ENCODE measurements at places on chromosomes 1 and 21.

DNA sequence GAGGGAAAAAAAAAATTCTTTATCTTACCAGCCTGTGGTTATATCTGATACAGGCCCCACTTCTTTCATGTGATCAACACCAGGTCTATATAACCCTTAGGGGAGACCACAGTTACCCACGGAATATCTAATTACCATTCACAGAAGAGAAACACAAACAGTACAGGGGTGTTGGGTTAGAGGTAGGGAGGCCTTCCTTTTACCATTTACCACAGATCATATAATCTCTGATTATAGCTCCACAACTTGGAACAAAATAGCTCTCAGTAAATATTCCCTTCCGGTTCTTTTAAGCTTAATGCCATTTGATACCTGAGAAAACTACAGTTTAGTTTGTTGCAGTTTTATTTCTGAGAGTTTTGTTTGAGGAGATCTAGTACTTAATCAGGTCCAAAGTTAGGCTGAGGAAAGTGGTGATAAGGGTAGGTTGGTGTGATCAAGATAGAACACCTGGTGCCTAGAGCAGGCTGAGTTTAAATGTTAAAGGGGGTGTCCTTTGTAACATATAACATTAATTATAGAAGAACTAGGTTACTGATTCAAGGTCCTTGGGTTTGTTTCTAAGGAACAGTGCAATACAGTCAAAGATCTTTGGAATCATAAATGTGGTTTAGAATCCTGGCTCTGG, 14.1 kb downstream of the EPB41 start:
- peak; percentile 5 for DNase-seq

DNA sequence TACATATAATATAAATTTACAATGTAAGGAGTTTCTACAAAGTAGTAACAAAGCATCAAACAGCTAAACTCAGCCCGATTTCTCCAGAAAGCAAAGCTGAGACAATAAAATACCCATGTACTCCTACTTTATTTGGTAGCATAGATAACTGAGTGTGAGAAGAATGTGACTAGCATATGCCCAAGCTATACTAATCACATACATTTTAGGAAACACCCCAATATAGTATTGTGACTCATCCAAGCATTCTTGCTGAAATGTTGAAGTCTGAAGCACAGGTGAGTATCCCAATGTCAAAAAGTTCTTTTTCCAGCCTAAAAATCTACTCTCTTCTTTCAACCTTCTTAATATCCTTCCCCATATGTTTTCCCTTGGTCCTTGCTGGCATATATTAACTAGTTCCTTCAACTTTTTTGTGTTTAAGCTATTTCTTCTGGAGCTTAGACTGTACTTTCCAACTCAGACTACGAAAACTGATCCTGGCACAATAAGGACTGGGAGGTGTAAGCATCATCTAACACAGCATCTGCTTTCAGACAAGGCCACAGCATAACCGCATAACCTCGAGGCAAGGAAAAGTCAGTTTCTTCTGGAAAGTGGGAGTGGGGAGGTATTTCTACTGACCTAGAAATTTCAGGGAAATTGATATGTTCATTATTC, 163.0 kb upstream of the RNPC3 start:
- no peak for DNase-seq

DNA sequence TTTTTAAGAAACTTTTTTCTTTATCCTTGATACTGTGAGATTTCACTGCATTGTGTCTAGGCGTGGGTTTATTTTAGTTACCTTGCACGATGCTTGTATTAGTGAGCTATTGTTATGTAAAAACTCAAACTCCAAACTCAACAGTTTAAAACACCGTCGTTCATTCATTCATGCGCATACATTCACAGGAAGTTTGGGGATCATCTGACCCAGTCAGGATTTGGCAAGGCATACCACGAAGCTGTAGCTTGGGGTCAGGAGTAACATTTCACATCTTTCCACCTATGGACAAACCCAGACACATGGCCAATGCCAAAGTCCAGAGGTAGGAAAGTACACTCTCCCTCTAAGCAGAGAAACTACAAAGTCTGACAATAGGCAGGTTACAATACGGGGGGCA, 324.6 kb upstream of the CHRM3 start:
- no peak for DNase-seq

DNA sequence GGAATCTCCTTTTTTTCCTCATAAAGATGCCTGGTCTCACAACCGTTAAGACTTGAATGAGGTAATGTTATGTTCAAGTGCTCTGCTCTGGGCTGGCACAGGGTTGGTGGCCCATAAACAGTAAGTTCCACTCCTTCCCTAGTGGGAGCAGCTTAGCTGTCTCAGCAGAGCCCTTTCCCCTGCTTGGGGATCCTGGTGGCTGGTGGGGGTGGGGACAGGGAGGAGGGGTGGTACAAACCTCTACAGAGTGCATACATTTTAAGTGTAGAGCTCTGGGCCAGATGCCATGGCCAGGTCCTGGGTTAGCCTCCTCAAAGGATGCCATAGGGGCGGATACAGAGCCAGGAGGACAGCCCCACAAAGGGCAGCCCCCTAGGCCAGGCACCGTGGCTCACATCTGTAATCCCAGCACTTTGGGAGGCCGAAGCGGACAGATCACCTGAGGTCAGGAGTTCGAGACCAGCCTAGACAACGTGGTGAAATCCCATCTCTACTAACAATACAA, 20.7 kb upstream of the PADI1 start:
- DNase-seq: no peak

DNA sequence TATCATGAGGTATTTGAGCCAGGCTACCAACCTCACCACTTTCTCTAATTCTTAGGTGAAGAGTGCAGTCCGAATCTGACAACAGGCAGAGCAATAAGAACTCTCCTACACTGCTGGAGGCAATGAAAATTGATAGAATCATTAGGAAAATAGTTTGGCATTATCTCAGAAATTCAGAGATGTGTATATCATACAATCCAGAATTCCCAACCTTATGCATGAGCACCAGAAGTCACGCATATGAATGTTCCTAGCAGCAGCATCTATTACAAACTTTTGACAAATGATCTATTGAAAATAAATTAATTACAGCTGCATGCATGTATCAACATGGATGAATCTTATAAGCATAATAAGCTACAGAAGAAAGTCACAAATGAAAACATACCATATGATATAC, 176.9 kb upstream of the CAMK1G start:
- DNase-seq: peak; percentile 82

DNA sequence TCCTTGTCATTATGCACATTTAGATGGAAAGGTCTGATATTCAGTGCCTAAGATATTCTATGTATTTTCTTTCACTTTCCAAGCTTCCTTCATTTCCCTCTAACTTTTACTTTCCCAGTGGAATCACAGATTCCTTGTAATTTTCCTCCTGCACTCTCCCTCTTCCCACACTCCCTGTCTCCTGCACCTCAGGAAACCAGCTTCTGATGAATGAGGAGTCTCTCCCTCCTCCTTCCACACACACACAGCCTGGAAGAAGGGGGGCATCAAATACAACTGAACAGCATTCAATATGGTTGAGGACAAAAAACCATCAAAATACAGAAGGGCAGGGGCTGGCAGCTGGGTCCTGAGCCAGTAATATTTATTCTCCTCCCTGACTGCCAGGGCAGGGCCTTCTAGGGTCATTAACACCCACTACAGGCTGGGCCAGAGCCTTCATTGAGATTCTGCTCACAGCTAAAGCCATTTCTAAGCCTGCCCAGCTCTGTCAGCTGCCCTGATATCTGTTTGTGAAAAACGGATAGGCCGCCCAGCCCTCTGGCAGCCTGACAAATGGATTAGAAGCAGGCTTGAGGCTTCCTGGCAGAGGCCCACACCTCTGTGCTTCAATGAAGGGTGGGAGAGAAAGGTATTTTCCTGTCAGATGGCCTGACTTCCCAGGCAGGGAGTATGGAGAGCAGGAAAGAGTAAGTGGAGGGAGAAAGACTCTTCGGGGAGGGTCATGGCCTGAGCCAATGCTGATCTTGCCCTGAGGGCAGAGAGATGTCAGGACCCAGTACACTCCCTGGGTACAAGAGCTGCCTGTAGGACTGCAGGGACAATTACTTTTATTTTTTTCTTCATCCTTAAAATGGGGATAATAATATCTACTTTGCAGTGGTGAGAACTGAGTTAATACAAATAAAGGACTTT, 138.9 kb upstream of the SPATA6 start:
- DNase-seq: no peak

DNA sequence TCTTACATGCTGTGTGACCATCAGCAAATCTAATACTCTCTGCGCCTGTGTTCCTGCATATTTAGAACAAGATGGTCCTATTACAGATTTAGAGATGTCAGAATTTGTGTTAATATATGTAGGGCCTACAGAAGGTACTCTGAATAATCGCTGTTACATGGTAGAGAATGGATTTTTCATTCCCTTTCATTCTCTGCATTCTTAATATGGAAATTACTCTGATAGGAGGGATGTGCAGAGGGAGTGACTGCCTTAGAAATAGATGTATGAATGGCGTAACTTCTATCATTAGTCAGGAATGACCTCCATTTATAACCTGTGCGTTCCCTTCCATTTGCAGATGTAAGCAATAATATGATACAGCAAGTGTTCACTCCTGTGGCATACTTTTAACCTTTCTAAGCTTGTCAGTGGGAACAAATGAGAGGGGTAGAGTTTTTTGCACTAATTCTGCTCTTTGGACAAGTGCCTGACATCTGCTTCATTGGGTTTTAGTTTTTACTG, 45.6 kb downstream of the MIA3 start:
- no peak for DNase-seq

DNA sequence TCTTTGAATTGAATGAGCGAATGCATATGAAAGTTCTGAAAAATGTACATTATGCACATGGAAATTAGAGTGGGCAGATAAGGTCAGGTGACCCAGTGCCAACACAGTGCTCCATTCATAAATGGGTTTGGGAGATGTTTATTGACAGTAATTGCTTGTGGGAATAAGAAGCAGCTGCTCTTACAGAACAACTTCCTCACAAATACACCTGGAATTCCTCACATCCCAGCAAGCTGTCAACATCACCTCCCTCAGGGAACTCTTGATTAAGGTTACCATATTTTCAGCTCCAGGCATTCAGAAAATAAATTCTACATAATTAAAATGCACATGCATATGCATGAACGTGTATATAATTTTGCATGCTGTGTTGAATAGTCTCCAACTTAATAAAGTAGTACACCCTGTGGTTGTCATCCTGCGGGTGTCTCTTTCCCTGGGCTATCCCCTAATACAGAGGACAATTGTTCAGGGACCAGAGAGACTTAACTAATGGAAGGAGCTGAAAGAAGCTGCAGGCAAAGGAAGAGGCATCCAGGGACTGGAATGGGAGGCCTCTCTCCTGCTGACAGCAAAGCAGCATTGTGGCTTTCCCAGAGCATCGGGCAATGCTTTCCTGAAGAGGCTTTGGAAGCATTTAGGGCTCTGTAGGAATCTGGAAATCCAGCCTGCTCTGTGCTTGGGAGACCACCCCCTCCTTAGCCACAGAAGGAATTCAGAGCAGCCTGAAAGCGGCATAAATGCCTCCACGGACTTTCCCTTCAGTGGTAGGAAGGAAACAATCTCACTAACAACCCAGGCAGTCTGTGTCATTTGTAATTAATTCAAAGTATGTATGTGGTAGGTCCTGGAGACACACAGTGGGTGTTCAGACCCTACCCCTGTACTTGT, 55.2 kb upstream of the GNG12 start:
- DNase-seq: peak; percentile 90

DNA sequence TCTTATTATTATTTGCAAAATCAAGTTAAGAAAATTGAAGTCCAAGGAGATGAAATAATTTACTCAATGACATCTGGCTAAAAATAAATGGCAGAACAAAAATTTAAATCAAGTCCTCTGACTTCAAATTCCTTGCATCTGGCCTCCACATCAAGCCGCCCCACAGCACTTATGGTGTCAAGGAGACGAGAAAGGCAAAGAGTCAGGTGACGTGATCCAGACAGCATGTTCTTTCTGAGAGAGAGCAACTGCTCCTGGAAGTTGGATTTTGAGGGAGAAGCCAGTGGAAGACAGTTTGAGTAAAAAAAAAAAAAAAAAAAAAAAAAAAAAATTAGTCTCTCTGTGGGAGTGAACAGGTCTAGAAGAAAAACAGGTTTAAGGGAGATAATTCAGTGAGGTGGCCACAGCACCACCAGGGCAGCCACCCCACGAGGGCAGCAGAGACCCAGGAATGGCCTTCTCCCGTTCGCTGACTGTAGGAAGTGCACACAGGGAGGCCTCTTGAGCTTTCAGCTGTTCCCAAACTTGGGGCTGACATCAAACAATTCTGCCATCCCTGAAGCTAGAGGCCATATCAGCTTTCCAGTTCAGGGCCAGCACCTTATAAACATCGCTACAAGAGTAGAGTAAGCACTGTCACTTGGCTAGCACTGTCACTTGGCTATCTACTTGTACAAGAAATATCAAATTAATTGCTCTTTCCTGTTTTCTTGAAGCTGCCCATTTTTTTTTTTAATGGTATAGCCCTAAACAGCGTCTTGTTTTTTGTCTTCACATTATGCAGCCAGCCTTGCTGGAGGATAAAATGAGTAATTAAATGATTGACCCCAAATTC, 7.8 kb downstream of the C1orf162 start:
- DNase-seq: peak; percentile 47

DNA sequence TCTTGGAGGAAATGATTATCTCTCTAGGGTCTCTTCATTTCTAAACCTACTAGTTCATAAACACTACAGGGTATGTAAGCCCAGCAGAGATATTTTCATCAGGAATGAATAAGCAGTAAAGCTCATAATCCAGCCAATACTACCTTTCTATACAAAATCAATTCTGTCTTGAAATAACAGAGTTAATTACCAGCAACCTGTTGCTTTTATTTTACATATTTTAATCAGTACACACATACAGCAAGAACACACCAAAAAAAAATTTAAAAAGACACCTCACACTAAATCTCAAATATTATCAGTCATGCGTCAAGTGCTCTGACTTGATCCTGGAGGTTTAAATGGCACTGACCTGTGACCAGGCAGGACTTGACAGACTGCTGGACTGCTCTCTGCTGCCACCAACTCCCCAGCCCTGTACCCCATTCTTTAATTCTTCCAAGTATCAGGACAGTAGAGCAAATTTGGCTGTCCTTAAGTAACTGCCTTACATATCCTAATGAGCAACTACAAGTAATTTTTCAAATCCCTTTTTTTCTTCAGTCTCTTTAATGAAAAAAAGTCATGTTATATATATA, 98.5 kb downstream of the CDC42BPA start:
- no peak for DNase-seq

DNA sequence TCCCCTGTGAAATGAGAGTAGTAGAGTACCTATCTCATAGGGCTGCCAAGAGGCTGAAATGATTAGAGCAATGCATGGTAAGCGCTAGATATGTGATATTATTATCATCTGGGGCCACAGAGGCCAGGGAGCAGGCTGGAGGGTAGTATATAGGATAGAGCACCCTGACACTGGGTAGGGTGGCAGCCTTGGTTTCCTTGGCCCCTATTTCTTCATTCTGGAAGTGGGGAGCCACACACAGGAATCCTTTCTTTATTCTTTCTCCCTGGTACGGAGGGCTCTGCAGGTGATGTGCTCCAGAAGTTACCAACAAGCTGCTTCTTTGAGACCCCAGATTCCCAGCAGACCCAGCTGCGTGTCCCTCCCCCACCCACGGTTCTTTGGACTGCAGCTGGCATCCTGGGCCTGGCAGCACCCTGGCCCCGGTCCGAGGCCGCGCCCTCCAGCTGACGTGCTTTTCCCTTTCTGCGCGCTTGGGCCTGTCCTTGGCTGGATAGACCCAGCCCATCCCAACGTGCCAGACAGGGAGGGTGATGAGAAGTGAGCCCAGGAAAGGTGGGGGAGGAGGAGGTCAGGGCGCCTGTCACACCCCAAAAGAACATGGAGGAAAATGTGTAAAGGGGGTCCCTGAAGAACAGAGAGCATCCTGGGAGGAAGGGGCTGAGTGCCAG, 18.2 kb downstream of the INAVA start:
- no peak for DNase-seq
